ENCODE measurements at places on chromosomes 6 and 20. TPM values are rescaled to one million over a fixed set of nuclear protein-coding genes. Genes with fewer than 3 reads are reported as not detected.

Gene KCNQ5
- 29.1 TPM for total RNA-seq

GRCh38 chr6:166258854-166259276 is 49.3 kb downstream of the PRR18 start:
- no peak for DNase-seq
- no peaks in the 10 kb centered on the region for H3K36me3 ChIP-seq
- no peaks in the 10 kb centered on the region for H3K27me3 ChIP-seq

Gene HTR1B
- total RNA-seq: not detected

DNA sequence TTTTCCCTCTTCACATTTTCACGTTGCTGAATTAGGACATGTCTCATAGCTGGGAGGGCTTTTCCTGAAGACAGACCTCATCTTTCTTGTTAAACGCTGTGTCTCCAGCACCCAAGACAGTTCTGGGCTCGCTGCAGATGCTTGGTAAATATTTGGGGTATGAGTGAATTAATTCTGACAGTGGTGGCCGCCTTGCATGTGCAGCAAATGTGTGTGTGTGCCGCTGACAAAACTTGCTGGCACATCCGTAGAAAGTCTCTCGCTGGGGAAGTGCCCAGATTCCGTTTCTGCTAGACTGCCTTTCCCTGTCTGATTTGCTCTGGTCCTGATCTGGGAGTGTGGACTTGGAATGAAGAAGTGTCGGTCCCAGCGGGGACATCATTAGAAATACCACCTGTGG is 48.2 kb upstream of the ZNFX1 start:
- no peak overlapping the region for H3K27ac ChIP-seq
- no peak for DNase-seq
- H3K4me1 ChIP-seq: no peaks in the 10 kb centered on the region
- no peak overlapping the region for H3K4me3 ChIP-seq

- H3K36me3 ChIP-seq: no peaks in the 10 kb centered on the region
- no peaks in the 10 kb centered on the region for H3K4me1 ChIP-seq
- H3K27ac ChIP-seq: no peak overlapping the region
- H3K4me3 ChIP-seq: no peak overlapping the region
- H3K27me3 ChIP-seq: no peaks in the 10 kb centered on the region
Measured at GRCh38 chr6:77292564-77293546, 170.4 kb downstream of the HTR1B start.

Gene ETV7
- not detected for total RNA-seq

Gene RPS10
- 3,077 TPM for total RNA-seq

- H3K27me3 ChIP-seq: no peaks in the 10 kb centered on the region
- no peak overlapping the region for H3K27ac ChIP-seq
- H3K4me3 ChIP-seq: no peak overlapping the region
- H3K36me3 ChIP-seq: no peaks in the 10 kb centered on the region
Measured at GRCh38 chr6:5179917-5180316, 80.8 kb downstream of the LYRM4 start.

DNA sequence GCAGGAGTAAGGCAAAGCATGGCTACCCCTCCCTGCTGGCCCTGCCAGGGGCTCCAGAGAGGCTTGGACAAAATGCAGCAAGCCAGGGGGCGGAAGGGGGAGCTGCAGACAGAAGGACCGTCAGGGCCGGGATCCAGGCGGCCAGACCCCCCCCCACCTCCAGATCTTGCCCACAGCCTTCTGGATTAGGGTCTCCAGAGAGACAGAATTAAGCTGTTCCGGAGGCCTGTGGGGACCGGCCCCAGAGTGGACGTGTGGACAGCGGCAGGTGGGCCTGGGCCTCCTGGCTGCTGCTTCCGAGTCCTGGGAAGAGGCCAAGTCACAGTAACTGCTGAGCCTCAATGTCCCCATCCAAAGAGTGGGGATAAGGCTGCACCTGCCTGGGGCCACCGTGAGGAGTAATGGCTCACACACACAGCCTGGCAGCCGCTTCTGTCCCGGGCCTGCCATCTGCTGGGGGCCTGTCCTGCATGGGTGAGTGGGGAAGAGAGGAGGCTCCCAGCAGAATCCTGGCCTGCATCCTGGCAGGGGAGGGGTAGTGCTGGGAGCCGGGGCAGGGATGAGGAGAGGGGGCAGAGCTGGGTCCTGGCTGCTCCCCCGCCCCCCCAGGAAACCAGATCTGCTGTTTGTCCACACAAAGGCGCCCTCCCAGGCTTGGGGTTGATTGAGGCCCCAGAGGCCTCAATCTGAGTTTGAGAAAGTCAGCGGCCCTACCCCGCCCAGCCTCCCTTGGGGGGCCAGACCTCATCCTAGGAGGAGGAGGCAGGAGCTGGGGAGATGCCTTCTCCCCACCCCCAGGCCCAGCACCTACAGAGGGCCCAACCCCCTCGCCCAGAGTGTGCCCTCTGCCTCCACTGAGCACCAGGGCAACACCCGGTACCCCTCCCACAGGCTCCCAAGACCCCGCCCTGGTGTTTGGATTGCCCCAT is 3.9 kb downstream of the LAMA5 start:
- no peaks in the 10 kb centered on the region for H3K36me3 ChIP-seq
- DNase-seq: no peak
- H3K27ac ChIP-seq: no peak overlapping the region
- no peaks in the 10 kb centered on the region for H3K27me3 ChIP-seq
- H3K4me3 ChIP-seq: no peak overlapping the region

Gene DNAAF9
- not detected for total RNA-seq

DNA sequence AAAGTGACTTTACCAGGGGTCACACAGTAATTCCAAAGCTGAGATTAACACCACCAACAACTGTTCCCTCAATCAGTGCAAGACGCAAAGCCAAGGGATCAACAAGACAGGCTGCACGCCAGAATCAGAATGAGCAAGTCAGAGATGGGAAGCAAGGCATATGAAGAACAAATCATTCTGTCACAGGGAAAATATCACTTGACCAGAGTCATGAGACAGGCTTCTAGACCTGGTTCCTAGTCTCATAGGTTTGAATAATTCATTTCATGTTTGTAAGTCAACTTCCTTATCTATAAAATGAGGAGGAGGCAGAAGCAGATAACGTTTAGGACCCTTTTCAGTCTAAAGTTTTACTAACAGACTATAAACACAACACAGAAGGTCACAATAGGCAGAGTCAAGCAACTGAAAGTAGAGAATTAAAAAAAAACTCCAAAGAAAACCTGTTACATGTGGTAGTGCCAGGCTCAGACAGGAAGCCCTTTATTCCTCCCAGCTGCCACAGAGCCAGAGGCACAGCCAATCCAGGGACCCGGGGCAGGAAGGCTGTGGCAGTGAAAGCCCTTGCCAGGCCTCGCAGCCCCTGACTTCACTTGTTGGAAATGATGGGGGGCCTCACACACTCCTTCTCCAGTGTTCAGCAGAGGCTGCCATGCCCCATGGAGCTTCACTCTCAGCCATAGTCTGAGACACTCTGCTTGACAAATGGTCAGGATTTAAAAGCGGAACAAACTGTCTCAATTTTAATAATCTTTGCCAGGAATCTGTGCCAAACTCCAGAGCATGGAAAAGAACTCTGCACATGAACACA is 29.2 kb upstream of the DST start:
- H3K27me3 ChIP-seq: no peaks in the 10 kb centered on the region
- H3K4me1 ChIP-seq: no peaks in the 10 kb centered on the region
- no peaks in the 10 kb centered on the region for H3K36me3 ChIP-seq

DNA sequence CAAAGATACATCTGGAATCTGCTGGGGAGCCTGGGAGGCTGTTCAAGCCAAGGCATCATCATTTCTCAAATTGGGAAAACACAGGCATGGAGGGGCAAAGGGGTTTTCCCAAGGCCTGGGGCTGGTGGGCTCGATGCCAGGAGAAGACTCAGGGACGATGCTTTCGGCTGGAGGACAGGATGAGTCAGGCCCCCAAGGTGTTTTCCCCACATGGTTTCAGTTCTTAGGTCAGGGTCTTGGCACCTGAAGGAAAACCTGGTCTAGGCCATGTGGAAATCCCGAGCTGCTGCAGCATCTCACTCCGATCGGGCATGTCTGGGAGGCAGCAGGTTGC is 348.1 kb downstream of the CDC5L start:
- no peak for DNase-seq
- no peaks in the 10 kb centered on the region for H3K4me1 ChIP-seq
- no peaks in the 10 kb centered on the region for H3K27me3 ChIP-seq
- no peak overlapping the region for H3K4me3 ChIP-seq
- no peak overlapping the region for H3K27ac ChIP-seq

Gene TGM3
- total RNA-seq: not detected

All from Karpas-422 (cell line).